ENCODE measurements at places on chromosomes 6 and 20. TPM values are rescaled to one million over a fixed set of nuclear protein-coding genes. Genes with fewer than 3 reads are reported as not detected.

Gene TMEM200A
- 5.5 TPM for polyA plus RNA-seq

Gene PPP1R14C
- 11.1 TPM for polyA plus RNA-seq

Gene PKIG
- 180 TPM for polyA plus RNA-seq

DNA sequence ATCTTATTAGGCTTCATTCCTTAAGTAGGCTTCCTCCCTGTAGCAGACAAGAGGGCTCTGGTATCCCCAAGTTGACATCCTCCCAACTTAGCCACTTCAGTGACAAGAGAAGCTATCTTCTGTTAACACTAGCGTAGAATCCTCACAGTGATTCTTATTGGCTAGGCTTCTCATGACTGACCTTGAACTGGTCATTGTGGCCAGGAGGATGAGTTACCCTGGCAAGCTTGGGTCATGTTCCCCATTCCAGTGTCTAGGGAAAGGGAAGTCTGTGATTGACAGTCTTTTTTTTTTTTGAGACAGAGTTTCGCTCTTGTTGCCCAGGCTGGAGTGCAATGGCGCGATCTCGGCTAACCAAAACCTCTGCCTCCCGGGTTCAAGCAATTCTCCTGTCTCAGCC is 7.1 kb downstream of the CDKAL1 start:
- H3K4me3 ChIP-seq: no peak overlapping the region
- peaks cover 5% of the 10 kb centered on the region for H3K4me1 ChIP-seq
- H3K27ac ChIP-seq: no peak overlapping the region
- no peaks in the 10 kb centered on the region for H3K27me3 ChIP-seq
- no peak for DNase-seq

- no peaks in the 10 kb centered on the region for H3K36me3 ChIP-seq
- H3K4me1 ChIP-seq: no peaks in the 10 kb centered on the region
- H3K27ac ChIP-seq: no peak overlapping the region
These were observed 19.1 kb upstream of the SIRPG start for GRCh38 chr20:1676650-1677049.

- no peak overlapping the region for H3K4me3 ChIP-seq
- peak overlapping the region; percentile 88 for H3K27ac ChIP-seq
- no peaks in the 10 kb centered on the region for H3K27me3 ChIP-seq
These were observed 13.8 kb upstream of the MYL9 start for GRCh38 chr20:36527331-36528125.
